Stimulated activated CD4-positive, alpha-beta T cell treated with anti-CD3 and anti-CD28 coated beads, Interleukin-15, amount 100 ng/mL, for 24 hours (primary cell): ENCODE measurements at places on chromosomes 3 and 15.

- no peak for DNase-seq
These were observed 25.9 kb upstream of the SLCO2A1 start for GRCh38 chr3:134055661-134056060.

GRCh38 chr15:77706482-77707244 lies 74.0 kb upstream of the LINGO1 start:
- DNase-seq, result no peak

DNA sequence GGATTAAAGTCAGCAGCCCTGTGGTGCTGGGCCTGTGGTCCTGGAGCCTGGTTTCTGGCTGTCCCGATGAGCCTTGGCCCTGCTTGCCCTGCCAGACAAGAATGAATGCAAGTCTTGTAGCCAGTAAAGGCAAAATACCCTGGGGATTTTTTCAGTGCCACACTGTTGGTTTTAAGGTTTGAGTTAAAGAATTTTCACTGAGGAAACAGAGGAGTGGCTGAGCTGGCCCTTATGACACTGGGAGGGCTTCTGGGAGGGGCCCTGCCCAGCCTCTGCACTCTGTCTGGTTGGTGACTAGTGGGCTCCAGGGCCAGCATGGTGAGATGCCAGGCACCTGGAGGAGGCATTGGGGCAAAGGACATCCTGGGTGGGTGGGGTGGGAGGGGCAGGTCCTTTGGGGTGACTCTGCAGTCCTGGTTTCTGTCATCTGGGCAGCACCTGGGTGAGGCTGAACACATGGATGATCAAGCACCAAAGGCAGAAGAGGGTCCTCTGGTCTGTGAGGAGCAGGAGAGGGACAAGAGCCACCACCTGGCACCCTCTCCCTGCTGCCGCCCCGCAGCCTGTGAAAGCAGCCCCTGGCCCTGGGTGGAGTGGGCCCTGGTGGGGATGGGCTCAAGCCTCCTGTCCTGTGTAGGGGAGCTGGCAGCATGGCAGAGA lies 12.5 kb upstream of the PLA2G4E start:
- DNase-seq, result no peak

- DNase-seq, result no peak
These were observed 228.1 kb upstream of the PROK2 start for GRCh38 chr3:72013084-72013483.

GRCh38 chr3:150495563-150496168 lies 50.6 kb downstream of the SERP1 start:
- no peak for DNase-seq

- DNase-seq, result no peak
These were observed 185.8 kb downstream of the FOXP1 start for GRCh38 chr3:71397726-71398125.

DNA sequence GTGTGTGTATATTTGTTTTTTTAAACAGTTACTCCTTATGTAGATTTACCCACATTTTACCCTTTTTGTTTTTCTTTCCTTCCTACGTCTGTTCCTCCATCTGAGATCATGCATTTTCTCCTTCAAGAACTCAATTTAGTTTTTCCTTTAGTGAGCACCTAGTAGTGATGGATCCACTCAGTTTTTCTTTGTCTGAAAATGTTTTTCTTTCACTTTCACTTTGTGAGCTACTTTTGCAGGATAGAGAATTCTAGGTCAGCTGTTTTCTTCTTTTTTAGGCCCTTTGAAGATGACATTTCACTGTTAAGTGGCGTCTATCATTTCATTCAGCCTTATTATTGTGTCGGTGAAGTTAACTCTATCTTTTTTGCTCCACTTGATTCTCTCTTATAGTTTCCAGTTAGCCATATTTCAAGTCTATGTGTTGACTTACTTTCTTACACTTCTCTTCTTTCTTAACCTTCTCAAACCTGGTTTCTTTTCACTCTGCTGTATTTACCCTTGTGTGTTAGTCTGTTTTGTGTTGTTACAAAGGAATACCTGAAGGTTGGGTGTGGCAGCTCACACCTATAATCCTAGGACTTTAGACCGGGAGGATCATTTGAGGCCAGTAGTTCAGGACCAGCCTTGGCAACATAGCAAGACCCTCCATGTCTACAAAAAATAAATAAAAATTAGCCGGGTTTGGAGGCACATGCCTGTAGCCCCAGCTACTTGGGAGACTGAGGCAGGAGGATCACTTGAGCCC lies 55.8 kb downstream of the PRKCI start:
- no peak for DNase-seq
